GM12878 (cell line): ENCODE measurements at places on chromosomes 4 and X.

- DNase-seq, result no peak
These were observed 35.9 kb upstream of the PPA2 start for GRCh38 chr4:105509714-105510113.

GRCh38 chrX:39772057-39772832 is 325.5 kb downstream of the BCOR start:
- DNase-seq, result no peak

DNA sequence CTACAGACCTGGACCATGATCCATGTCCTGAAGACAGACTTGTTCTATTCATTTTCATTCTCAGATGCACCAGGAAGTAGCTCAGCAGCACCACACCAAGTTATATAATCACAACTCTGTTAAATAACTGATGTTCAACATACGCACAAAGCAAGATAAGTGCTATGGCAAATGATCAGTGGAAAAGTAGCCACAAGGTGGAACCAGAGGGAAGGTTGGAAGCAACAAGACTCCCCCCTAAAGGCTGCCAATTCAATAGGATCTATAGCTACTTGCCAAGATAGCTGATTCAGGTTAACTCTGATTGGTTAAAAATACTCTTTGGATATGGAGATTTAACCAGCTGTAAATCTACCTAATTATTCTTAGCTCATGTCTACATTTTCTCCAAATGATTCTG is 23.7 kb upstream of the FAM47B start:
- DNase-seq, result no peak

GRCh38 chr4:112647785-112648184 is 10.8 kb downstream of the LARP7 start:
- no peak for DNase-seq

DNA sequence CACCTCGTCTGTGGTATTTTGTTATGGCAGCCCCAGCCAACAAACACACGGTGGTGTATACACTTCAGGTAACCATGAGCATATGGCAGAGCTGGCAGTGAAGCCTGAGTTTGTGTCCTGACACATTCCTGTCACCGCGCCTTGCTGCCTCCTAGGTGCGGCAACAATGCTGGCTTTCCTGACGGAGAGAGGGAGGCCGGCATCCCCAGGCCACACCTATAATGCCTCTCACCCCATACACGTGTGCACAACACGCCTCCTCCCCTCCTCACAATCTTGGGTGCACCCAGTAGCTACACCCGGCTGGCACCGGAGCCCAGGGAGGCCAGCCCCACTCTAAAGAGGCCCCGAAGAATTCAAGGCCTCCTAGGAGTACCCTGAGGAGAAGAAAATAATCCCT is 158.5 kb downstream of the NSUN7 start:
- no peak for DNase-seq

GRCh38 chrX:85506871-85507270 is 127.4 kb upstream of the POF1B start:
- DNase-seq, result no peak

GRCh38 chr4:87804871-87805270 is 5.5 kb downstream of the IBSP start:
- DNase-seq, result no peak

GRCh38 chr4:141469392-141469791 is 167.0 kb upstream of the IL15 start:
- DNase-seq, result no peak

- no peak for DNase-seq
These were observed 45.6 kb downstream of the SH3RF1 start for GRCh38 chr4:169225058-169225751.

DNA sequence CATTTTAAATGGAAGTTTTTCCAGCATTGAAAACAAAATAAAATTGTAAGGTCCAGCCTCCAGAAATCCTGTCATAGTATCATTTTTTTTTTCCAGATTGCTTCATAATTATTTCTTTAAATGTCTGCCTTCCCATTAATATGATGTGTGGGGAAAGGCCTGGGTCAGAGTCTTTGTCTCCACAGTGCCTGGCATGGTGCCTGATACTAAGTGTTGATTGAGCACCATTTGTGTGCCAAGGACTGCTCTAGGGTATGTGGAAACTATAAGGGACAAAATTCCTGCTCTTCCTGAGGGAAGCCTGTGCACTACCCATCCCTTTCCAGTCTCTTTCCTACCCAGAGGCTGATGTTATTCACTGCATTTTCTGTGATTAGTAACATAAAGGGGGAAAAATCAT is 53.1 kb upstream of the BEND4 start:
- no peak for DNase-seq

- DNase-seq, result no peak
These were observed 119.8 kb upstream of the GPC4 start for GRCh38 chrX:133535066-133535465.

- DNase-seq, result no peak
These were observed 207.6 kb upstream of the PITX2 start for GRCh38 chr4:110830461-110830860.

GRCh38 chr4:46930891-46931290 is 21.8 kb upstream of the COX7B2 start:
- DNase-seq, result no peak

- DNase-seq, result no peak
These were observed 30.5 kb upstream of the DKK2 start for GRCh38 chr4:107066621-107067020.

DNA sequence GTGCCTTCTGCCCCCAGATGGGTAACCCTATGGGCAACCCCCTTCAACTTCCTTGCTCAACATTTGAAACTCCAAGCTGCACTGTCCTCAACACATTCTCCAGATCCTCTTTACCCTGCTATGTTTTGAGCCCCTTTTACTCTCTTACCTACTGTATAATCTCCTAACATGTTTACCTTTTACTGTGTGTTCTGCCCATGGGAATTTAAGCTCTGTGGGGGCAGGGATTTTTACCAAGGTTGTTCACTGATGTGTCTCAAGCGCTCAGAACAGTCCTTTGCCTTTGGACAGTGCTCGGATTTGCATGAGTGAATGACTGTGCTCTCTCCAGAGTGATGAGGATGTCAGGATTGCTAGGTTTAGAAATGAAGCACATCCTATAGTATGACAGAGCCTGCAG is 53.2 kb downstream of the SORBS2 start:
- no peak for DNase-seq

- DNase-seq, result no peak
These were observed 78.1 kb downstream of the GPAT3 start for GRCh38 chr4:83613994-83614393.
